DND-41 (cell line): ENCODE measurements at places on chromosomes 7 and 10.
A peak's percentile ranks its signal among the peaks of the same experiment; 100 is the strongest.

GRCh38 chr10:28020080-28020860 is 21.4 kb upstream of the ODAD2 start:
- H3K27ac ChIP-seq: no peak overlapping the region
- no peak for DNase-seq
- peaks cover 5% of the 10 kb centered on the region; the same call in 1 of the 2 replicates for H3K4me1 ChIP-seq

DNA sequence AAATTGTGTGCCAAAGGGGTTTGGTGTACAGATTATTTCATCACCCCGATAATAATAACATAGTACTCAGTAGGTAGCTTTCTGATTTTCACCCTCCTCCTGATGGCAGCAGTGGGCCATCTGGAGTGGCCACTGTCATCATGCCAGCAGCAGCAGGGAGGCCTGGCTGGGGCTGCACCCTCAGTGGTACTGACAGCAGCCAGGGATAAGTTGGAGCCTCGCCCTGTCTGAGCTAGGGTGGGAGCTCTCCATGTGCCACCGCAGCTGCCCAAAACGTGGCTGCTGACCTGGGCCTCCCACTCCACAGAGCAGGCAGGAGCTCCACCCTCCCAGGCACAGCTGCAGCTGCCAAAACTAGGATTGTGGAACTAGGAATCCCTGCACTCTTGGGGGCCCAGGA is 700.8 kb upstream of the KCND2 start:
- no peak for DNase-seq
- H3K4me1 ChIP-seq: no peaks in the 10 kb centered on the region

GRCh38 chr10:103789161-103789560 is 66.2 kb downstream of the SH3PXD2A start:
- no peak for DNase-seq
- H3K27ac ChIP-seq: no peak overlapping the region
- no peaks in the 10 kb centered on the region for H3K36me3 ChIP-seq
- peaks cover 11% of the 10 kb centered on the region for H3K27me3 ChIP-seq
- no peak overlapping the region for H3K4me3 ChIP-seq

- no peaks in the 10 kb centered on the region for H3K27me3 ChIP-seq
- peaks cover 2% of the 10 kb centered on the region; the same call in 1 of the 2 replicates for H3K36me3 ChIP-seq
- H3K4me1 ChIP-seq: peaks cover 27% of the 10 kb centered on the region
- DNase-seq: peak; percentile 98
- peak within 1 kb of the TSS; percentile 95 for H3K4me3 ChIP-seq
- H3K27ac ChIP-seq: peak within 1 kb of the TSS; percentile 88
Observed at GRCh38 chr10:63133056-63133820, at the start of gene NRBF2. Gene NRBF2 (plus strand): TSS chr10:63133328. CDS start chr10:63133471, 143 bp downstream.

GRCh38 chr7:134639061-134639460 is 7.6 kb upstream of the BPGM start:
- H3K27ac ChIP-seq: no peak overlapping the region
- H3K36me3 ChIP-seq: no peaks in the 10 kb centered on the region
- H3K27me3 ChIP-seq: peaks cover 4% of the 10 kb centered on the region
- H3K4me1 ChIP-seq: no peaks in the 10 kb centered on the region
- DNase-seq: no peak

DNA sequence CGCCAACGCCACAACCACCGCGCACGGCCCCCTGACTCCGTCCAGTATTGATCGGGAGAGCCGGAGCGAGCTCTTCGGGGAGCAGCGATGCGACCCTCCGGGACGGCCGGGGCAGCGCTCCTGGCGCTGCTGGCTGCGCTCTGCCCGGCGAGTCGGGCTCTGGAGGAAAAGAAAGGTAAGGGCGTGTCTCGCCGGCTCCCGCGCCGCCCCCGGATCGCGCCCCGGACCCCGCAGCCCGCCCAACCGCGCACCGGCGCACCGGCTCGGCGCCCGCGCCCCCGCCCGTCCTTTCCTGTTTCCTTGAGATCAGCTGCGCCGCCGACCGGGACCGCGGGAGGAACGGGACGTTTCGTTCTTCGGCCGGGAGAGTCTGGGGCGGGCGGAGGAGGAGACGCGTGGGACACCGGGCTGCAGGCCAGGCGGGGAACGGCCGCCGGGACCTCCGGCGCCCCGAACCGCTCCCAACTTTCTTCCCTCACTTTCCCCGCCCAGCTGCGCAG is 424 bp downstream of the EGFR start:
- no peaks in the 10 kb centered on the region for H3K36me3 ChIP-seq
- no peak for DNase-seq
- H3K27ac ChIP-seq: no peak overlapping the region
